ENCODE measurements at places on chromosomes 3 and 15. TPM values are rescaled to one million over a fixed set of nuclear protein-coding genes. Genes with fewer than 3 reads are reported as not detected.

- DNase-seq = peak; percentile 79
Observed at GRCh38 chr15:55799291-55800212, 56.6 kb upstream of the PRTG start.

DNA sequence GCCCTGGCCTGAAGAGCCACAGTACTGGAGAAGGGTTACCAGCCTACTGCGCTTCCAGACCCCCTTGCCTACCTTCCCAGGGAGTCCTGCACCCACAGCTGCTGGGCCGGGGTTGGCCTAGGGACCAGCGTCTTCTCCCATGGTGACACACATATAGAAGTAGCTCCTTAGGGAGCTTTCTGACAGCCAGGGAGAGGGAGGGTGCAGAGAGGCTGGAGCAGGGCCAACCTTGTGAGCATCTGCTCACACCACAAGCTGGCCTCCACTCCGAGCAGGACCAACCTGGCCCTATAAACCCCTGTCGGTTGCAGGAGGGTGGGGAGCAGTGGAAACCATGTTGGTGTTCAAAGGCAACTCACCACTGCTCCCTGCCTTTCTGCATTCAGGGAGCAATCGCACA, 35.2 kb downstream of the SRPRB start:
- DNase-seq = no peak

Gene PLA2G4E
- polyA plus RNA-seq = not detected

Gene PARP6
- 133 TPM for polyA plus RNA-seq

Gene WDR53
- polyA plus RNA-seq = 16.5 TPM

GRCh38 chr3:118942671-118943070, 92.0 kb downstream of the IGSF11 start:
- DNase-seq = no peak

- no peak for DNase-seq
Observed at GRCh38 chr3:31103181-31103580, 208.7 kb upstream of the GADL1 start.

- DNase-seq = no peak
Observed at GRCh38 chr3:122589297-122589696, 11.8 kb downstream of the PARP15 start.

DNA sequence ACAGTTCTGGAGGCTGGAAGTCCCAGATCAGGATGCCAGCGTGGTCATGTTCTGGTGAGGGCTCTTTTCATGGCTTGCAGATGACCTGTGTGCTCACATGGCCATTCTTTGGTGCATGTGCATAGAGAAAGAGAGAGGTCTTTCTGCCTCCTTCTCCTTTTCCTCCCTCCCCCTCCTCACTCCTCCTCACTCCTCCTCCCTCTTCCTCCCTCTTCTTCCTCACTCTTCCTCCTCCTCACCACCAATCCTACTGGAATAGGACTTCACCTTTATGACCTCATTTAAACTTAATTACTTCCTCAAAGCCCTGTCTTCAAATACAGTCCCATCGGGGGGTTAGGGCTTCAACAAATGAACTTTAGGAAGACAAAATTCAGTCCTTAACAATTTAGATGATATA, 23.8 kb downstream of the ZNF654 start:
- no peak for DNase-seq

DNA sequence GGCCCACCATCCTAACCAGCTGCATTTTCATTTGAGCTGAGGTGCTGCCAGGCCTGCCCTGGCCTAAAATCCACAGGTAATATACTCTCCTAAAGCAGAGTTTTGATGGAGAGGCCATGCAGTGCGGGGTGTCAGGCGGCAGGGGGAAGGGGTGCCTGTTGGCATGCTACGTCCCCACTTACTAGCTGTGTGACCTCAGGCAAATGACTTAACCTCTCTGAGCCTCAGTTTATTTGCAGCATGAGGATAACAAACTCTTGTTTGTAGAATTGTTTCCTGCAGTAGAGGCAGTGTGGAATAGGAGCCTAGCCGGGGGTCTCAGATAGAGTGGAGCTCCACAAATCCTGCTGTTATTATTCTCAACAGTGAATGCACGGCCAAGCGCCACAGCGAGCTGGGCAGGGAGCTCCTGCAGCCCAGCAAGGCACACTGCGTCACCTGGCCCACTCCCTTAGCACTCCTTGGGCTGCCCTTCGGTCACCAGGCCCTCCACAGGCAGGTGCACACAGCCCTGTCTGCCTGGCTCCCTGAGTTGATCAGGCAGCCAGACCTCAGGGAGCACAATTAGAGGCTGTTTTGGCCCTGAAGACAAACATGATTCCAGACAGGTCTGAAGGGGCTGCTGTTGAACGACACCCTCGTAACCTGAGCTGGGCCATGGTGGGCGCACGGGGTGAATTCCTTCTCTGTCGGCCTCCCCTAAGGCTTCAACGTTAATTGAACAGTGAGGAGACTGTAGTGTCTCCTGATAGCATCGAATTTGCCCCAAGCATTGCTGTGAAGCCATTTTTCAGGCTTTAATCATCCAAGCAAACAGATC, 248.8 kb upstream of the LYSMD4 start:
- DNase-seq = no peak

All from renal pelvis (tissue), 12 donors.